ENCODE measurements at places on chromosomes 5 and 9. TPM values are rescaled to one million over a fixed set of nuclear protein-coding genes. Genes with fewer than 3 reads are reported as not detected.

Gene F12
- total RNA-seq = 36.8 TPM

Gene TMCO6
- 16.5 TPM for total RNA-seq

Gene MATR3
- 162 TPM for total RNA-seq

Gene CLIC3
- total RNA-seq = 1.4 TPM

Gene SPATA31A3
- total RNA-seq = not detected

Gene FAM174A
- 66.2 TPM for total RNA-seq

Gene PCDHB10
- 0.33 TPM for total RNA-seq

DNA sequence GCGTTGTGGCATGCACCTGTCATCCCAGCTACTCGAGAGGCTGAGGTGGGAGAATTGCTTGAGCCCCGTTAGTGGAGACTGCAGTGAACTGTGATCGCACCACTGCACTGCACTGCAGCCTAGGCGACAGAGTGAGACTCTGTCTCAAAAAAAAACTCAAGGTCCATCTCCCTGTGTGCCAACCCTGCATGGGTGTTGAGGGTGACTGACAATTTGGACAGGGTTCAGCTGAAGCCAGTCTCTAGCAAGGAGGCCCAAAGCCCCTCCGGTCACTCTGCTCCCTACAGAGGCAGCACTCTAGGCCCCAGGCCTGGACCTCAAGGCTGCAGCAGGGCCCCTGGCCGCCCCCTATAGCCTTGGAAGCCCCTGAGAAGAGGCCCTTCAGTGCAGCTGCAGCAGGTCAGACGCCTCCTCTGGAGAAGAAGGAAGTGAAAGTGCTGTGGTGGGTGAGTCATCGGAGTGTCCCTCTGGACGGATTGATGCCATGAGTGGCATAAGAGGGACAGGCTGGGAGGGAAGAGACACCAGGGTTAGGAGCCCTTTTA is 39.2 kb upstream of the NEK6 start:
- DNase-seq = peak; percentile 74

DNA sequence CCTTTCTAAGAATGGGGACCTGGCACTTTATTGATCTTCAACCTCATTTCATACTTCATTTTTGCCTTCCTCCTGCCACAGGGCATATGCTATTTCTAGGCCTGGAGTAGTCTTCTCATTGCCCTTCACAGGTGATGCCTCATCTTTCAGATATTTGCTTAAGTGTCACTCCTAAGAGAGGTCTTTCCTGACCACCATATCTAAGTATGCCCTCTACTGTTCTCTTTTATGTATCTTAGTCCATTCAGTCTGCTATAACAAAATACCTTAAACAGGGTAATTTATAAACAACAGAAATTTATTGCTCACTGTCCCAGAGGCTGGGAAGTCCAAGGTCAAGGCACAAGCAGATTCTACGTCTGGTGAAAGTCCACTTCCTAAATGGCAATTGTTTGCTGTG is 99.1 kb downstream of the ADAMTS6 start:
- DNase-seq = peak; percentile 11

DNA sequence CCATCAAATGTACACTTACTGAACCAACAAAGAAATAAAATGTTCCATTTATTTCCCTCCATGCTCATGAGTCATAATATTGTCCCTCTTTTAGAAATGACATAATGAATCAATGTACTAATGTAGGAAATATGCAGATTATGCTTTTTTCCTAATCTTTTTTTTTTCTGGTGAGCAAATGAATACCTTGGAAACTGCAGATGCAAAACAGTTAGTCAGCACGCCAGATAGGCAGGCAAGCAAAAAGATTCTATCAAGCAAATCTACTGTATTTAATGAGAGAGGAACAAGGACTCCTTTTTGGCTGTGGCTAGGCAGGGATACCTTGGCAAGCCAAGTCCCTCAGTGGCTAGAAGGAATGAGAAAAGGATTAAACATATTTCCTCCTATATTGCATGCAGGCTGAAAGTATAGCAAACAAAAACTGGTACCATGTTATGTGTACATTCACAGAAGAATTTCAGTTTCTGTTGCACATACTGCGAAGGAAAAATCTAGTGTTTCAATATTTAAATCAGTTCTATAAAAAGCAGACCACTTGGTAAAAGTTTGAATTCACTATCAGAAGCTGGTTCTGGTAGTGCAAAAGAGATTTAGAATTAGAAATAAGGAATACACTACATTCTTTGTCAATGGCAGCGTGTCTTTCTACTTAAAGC is 605.4 kb downstream of the TLE1 start:
- DNase-seq = peak; percentile 59

- DNase-seq = peak; percentile 8
Observed at GRCh38 chr9:4537581-4537980, 47.3 kb downstream of the SLC1A1 start.

GRCh38 chr5:40714001-40714400 is 34.3 kb downstream of the PTGER4 start:
- no peak for DNase-seq

GRCh38 chr9:108615152-108615551 is 240.6 kb downstream of the ACTL7B start:
- DNase-seq = no peak

GRCh38 chr5:135130261-135131215 is 96.5 kb upstream of the PITX1 start:
- no peak for DNase-seq

DNA sequence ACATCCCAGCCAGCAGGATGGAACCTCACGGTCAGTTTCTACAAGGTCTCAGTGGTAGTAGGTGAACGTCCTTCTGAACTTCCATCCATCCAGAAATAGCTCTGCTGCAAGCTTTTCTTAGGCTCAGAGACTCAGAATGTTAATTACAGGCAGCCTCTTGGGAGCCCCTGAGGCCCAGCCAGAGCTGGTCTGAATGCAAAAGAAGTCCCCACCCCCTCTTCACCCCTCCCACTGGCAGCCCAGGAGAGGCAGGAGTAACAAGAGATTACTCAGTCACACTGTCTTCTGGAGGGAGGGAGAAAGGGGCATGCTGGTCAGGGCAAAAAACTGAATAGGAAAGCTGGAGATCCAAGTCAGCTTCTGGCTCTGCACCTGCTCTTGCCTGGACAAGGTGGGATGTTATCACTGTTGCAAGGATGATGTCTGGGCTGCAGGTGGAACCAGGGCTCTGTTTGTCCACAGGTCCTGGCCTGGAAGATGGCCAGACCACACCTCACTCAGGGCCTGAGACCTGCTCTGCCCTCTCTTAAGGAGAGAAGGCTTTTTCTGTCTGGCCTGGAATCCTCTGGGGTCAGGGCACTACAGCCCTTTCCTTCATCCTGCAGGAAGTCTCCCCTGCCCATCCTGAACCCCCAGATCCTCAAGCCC is 9.1 kb downstream of the ENHO start:
- peak; percentile 2 for DNase-seq

- DNase-seq = peak; percentile 90
Observed at GRCh38 chr5:76813982-76814562, 4.8 kb upstream of the F2RL1 start.

DNA sequence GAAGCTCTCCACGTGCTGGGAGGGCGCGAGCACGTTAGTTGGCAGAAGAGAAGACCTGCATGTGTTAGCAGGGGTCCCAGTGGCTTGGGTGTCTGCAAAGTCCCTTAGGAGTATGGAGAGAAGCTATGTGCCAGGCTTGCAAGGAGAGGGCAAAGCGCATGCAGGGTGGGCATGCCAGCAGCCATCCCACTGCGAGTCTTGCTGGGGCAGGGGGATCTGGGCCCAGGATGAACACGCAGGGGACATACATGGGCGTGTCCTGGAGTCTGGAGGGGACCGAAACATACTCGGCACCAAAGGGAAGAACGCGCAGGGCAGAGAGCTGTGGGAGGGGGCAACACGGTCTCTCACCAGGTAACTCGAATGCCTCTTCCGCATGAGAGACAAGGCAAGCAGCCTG is 43.6 kb upstream of the IPPK start:
- DNase-seq = no peak

- peak; percentile 14 for DNase-seq
Observed at GRCh38 chr5:150734579-150735384, 24.0 kb downstream of the DCTN4 start.

GRCh38 chr9:80146466-80146865 is 574.7 kb downstream of the TLE4 start:
- DNase-seq = peak; percentile 13

GRCh38 chr5:62631909-62632580 is 53.4 kb downstream of the LRRC70 start:
- no peak for DNase-seq

DNA sequence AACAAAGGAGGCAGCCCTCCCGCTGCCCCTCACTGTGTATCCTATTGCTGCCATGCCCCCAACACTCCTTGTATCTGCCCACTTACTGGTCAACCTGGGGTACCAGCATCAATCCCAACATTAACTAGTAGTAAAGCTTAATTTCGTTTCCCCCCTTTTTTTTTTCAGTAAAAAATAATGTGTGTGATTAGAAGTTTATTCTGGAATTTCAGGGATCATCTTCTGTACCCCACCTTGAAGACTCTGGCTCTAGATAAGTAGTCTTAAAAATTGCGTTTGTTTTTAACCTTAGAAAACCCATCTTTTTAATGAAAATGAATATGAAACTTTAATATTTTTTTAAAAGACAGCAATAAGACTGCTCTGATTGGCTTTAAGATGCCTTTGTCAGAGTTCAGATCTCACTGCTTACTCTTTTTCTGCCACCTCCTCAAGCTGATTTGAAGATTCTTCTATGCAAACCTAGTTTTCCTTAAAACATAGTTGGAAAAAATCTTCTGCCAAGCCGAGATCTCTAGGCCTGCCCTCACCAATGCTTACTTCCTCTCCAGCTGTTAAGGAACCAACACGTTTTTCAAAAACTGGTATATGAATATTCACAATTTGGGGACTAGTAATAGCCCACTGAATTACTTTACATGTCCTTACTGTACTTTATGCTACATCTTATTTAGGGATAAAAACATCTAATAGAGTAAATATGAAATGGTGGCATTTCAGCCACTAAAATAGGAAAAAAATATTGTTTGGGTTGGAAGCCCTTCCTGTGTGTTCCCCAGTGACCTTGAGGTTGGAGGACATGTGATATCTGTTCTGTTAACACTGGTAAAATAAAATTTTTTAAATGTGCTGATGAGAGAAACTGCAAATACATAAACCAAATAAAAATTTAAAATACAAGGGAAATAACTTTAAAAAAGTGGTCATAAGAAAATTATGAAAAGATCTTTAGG is 4.0 kb upstream of the RHOBTB3 start:
- no peak for DNase-seq

DNA sequence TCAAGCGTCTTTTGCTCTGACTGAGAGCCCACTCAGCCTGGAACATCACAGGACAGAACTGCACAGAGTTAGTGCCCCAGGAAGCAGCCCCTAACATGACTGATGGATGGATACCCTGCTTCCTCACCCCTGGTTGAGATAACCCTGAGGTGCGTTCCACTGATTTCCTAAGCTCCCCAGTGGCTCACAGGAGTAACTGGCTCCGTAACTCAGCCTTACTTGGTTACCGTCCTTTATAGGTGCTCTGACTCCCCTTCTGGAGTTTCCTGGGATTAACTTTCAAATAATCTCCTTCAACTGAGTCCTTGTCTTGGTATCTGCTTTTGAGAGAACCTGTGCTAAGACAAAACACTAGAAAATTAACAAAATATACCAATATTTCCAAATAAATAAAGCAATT is 449.5 kb downstream of the AGTPBP1 start:
- DNase-seq = no peak

- DNase-seq = no peak
Observed at GRCh38 chr9:127700594-127701255, 6.1 kb upstream of the CFAP157 start.

GRCh38 chr5:126443374-126443851 is 20.2 kb downstream of the GRAMD2B start:
- DNase-seq = no peak

- no peak for DNase-seq
Observed at GRCh38 chr9:6955251-6955921, 197.6 kb downstream of the KDM4C start.

DNA sequence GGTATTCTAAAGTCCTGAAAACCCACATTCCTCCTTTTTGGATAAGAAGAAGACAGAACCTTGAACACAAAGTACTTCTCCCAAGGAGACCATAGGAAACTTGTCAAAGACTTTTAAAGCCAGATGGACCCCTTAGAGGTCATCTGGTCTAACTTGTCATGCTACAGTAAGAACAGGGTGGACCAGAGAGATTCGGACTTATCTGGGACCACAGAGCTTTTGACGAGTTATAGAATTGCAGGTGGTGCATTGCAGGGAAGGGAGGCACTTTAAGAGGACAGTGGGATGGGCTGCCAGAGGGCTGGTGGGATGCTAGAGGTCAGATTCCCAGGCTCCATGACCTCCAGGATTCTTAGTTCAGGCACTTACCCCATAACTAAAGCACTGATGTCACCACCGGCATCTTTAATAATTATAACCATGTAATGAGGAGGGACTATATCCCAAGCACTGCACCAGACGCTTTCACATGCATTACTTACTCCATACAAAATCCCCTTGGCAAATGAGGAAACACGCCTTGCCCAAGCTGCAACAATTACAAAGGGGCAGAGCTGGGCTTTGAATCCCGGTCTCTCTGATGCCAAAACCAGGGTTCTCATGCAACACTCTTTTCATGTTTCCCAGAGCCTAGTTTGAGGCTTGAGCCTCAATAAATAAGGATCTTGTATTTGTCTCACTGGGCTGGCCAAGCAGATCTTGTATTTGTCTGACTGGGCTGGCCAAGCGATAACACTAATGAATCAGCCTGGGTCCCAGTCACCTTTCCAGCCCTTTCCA is 12.8 kb upstream of the GPX3 start:
- no peak for DNase-seq

DNA sequence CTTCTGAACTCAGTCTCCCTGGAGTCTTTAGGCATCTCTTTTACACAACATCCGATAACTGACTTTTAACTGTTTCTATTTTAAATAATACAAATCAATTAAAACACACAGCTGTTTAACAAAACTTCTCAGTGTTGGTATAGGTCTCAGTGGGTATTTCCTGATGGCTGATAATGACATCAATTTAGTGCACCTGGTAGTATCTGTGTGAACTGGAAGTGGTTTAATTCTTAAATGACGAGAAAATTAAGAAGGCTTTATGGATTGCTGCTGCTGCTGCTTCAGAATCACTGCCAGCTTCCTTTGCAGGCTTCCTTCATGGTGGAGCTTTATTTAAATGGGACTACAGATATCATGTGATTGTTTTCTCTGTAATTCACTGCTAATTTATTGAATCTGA is 92.3 kb downstream of the RPS23 start:
- DNase-seq = no peak

DNA sequence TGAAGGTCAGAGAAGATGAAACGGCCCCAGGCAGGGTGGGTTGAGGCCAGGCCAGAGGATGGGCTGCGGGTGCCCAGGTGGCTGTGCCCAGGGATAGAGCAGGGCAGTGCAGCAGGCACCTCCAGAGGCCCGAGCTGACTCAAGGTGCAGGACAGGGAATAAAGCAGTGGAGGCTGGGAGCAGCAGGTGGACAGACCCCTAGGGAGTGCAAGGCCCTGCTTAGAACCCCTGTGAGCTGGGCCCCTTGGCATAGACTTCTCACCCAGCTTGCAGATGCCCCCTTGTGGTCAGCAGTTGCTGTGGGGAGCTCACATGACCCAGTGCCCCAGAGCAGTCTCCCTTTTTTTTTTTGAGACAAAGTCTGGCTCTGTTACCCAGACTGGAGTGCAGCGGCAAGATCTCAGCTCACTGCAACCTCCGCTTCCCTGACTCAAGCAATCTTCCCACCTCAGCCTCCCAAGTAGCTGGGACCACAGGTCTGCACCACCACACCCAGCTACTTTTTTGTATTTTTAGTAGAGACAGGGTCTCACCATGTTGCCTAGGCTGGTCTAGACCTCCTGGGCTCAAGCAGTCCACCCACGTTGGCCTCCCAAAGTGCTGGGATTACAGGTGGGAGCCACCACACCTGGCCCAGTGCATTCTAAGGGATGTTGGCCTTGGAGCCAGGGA is 118.8 kb downstream of the WNK2 start:
- DNase-seq = peak; percentile 64

All from PC-3 (cell line).